MM.1S (cell line): ENCODE measurements at places on chromosomes 2 and 18.

DNA sequence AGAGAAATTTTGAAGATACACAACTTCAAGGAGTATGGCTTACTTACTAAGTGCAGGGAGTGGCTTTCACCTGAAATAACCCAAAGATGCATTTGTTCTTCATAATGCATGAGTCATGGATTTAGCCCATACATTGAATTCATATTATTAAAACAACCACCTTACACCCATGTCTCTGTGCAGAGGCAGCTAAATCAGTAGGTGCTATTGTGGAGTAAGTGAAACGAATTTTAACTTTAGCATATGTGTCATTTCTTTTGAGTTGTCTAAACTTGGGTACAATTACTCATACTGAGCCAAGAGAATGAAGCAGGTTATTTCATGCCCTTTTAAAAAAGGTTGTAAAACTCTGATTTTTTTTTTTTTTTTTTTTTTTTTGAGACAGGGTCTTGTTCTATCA, 11.0 kb upstream of the ANKRD29 start:
- no peak for DNase-seq
- no peaks in the 10 kb centered on the region for H3K4me1 ChIP-seq
- no peak overlapping the region for H3K4me3 ChIP-seq
- no peaks in the 10 kb centered on the region for H3K27me3 ChIP-seq

DNA sequence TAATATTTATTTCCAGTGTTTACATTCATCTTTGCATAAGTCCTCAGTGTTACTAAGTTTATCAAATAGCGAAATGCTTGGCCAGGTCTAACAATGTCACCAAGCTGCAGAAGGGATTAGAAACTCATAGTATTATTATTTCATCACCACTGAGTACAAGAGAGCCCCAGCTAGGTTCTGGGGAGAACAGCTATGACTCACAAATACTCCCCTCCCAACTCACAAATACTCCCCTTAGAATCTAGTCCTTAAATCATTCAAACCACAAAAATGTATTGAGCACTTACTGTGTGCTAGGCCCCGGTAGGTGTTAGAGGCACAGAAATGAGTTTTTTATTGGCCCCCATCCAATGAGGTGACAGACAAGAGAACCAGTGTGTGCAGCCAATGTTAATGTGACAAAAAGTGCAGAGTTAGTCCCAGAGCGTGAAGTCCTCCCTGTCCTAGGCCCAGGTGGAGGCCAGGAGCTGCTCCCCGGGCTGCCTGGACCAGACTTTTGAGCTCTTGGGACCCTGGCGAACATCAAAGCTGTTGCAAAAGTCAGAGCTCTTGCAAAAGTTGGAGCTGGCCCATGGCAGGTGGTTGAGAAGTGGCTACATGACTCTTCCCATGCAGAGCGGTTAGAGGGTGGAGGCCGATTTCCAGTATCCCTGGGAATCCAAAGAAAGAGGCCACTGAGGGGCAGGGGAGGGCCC, 9.8 kb downstream of the STEAP3 start:
- H3K4me1 ChIP-seq, result no peaks in the 10 kb centered on the region
- H3K27ac ChIP-seq, result no peak overlapping the region
- no peak overlapping the region for H3K4me3 ChIP-seq
- no peaks in the 10 kb centered on the region for H3K27me3 ChIP-seq
- no peaks in the 10 kb centered on the region for H3K36me3 ChIP-seq

DNA sequence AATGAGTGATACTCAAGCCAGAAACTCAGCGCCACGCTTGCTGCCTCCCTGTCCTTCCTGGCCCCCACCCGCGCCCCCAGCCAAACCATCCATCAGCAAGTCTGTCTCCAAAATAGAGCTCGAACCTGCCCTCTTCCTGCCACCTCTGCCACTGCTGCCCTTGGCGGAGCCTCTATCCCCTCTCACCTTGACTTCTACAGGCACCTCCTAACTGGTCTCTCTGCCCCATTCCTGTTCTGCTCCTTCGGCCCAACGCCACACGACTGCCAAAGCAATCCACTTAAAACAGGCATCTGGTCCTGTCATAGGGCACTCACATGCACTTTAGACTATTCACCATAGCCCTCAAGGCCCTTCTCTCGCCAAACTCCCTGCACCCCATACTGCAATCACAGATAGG, 210.3 kb upstream of the SMAD2 start:
- H3K4me1 ChIP-seq, result no peaks in the 10 kb centered on the region
- no peak overlapping the region for H3K4me3 ChIP-seq
- H3K27me3 ChIP-seq, result no peaks in the 10 kb centered on the region
- no peaks in the 10 kb centered on the region for H3K36me3 ChIP-seq
- no peak for DNase-seq

DNA sequence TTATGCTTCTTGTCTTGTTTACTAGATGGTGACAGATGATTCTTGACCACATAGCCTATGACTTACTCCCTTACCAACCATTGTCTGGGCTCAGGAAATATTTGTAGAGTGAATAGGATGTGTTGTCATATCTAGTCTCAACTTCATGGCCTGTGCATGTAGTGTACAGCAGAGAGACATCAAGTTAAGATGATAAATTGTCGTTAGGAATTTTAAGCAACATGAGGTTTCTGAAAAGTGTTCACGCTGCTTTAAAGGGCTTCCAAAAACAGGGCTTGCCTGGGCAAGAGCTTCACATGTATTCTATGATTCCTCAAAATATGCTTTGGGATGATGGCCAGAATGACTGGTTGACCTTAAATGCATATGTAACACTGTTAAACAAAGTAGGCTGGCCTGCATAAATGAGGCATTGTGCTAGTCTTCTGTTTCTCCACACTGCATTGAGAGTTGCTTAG, 424.0 kb downstream of the RND3 start:
- no peak overlapping the region for H3K27ac ChIP-seq
- no peak overlapping the region for H3K4me3 ChIP-seq
- no peak for DNase-seq
- H3K4me1 ChIP-seq, result no peaks in the 10 kb centered on the region

DNA sequence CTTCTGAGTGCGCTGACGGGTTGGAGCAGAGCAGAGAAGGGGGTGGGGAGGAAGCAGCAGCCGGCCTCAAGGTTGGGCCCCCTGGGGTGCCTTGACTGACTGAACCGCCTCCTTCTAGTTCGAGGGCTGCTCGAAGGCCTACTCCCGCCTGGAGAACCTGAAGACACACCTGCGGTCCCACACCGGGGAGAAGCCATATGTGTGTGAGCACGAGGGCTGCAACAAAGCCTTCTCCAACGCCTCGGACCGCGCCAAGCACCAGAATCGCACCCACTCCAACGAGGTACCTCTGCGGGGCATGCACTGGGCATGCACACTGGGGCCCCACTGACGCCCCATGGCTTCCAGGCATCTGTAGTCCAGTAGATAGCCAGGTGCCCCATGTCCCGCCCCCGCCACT, 246.9 kb downstream of the GLI2 start:
- no peaks in the 10 kb centered on the region for H3K4me1 ChIP-seq
- no peak for DNase-seq
- H3K4me3 ChIP-seq, result no peak overlapping the region
